ENCODE measurements at places on chromosomes 5 and 9.

DNA sequence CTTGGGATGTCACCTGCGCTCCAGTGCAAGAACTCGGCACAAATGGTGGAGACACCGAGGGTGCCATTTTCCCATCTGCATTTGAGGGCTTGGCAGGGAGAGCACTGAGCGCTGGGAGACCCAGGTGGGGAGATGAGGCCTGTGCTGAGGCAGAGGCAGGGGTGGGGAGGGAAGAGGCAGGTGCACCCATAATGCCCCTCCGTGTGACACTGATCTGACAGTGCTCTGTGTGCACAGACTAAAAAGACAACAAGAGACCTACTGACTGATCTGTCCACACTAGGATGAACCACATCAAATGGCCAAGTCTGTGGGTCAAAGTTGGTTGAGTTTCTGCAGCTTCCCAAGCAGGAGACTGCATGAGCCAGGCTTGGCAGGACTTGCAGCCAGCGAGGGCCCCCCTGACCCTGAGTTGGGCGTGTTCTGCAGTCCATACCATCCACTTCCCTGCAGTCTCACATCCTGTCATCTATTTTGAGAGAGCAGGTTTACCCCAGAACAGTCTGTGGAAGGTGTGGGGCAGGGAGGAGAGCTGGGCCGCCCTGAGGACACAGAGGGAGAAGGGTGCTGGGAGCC lies 41.9 kb downstream of the NEK6 start:
- DNase-seq, result no peak

DNA sequence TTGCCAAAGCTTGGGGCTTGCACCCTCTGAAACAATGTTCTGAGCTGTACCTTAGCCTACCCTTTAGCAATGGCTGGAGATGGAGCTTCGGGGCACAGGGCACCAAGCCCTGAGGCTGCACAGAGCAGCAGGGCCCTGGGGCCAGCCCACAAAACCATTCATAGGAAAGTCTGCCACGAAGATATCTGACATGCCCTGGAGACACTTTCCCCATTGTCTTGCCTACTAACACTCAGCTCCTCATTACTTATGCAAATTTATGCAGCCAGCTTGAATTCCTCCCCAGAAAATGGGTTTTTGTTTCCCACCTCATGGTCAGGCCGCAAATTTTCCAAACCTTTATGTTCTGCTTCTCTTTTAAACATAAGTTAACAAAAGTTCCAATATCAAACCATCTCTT lies 105.7 kb downstream of the DTWD2 start:
- DNase-seq, result no peak

DNA sequence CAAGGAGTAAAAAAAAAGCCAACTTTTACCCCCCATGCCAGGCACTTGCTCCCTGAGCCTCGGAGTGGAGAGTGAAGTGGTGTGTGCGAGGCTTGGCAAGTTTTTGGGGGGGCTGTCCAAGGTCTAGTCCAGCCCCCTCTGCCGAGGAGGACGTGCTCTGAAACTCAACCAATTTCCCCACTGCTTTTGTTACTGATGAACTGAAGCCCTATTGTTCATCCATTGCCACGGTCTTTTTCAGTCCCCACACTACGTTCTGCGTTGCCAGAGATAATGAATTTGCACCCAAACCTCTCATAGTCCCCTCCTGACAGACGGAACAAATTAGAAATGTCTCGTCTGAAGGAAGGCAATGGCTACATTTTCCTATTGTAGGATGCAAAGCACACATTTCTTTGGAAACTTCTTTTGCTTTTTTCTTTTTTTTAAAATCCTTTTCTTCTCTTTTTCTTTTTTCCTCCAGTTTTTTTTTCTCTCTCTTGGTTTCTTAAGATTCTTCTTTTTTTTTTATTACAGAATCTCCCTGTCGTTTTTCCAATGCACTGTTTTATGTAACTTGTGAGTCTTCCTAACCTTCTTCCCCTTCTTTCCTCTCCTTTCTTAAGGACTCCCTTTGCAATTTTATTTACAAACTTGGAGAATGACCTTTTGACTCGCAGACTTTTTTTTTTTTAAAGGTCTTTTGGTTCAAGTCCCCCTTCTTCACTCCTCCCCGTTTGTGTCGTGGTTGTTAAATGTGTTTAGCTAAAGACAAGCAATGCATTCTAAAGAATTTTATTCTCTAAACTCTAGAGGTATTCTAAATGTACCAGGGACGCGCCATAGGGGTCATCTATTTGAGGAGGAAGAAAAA lies 209.5 kb downstream of the MEF2C start:
- no peak for DNase-seq

- DNase-seq, result no peak
Measured at GRCh38 chr5:115895821-115896220, 54.1 kb downstream of the AP3S1 start.

DNA sequence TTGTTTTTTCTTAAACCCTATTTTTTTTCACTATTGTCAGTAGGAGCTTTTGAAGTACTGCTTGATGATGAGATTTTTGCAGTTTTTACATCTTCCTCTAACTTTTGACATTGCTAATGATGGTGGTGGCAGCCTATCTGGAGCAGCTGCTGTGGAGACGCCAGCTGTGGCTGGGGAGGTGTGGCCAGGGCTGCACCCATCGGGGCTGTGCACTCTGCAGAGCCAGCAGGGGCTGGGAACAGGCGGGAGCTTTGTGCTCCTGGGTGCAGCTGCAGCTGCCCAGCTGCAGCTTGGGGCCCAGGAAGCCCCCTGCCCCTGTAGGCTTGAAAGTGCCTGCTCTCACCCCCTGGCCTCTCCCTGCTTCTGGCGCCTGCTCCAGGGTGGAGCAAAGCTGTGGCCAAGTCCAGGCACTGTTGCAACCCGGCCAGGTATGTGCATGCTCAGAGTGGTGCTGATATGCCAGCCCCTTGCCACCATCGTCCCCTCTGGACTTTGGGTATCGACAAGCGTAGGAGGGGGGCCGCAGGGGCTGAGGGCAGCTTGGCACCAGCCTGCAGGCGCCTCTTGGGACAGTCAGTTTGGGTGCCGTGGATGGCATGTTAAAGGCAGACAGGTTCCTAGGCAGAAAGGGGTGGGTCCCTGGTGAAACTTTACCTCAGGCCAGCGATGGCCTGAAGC lies 39.2 kb downstream of the FER start:
- no peak for DNase-seq

DNA sequence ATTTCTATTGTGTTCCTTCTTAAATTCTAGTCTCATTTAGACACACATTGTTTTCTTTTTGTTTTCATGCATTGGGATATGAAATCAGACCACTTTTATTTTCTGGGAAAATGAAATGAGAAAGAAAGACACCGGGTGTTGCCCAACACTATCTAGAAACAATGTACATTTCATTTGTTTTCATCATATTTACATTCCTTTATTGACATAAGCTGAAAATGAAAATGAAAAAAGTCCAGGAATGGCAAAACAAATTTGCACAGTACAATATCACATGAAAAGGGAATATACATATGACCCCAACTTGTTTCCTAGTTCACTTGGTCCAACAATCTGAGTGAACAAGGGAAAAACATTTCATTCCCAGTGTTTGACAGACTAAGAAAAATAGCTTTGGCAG lies 20.7 kb downstream of the IFNE start:
- no peak for DNase-seq
